Stimulated activated CD8-positive, alpha-beta memory T cell treated with anti-CD3 and anti-CD28 coated beads, Interleukin-15, amount 100 ng/mL, for 24 hours (primary cell): ENCODE measurements at places on chromosomes 11 and 22.

GRCh38 chr22:22720201-22720723, 75.8 kb downstream of the GGTLC2 start:
- no peak for DNase-seq

DNA sequence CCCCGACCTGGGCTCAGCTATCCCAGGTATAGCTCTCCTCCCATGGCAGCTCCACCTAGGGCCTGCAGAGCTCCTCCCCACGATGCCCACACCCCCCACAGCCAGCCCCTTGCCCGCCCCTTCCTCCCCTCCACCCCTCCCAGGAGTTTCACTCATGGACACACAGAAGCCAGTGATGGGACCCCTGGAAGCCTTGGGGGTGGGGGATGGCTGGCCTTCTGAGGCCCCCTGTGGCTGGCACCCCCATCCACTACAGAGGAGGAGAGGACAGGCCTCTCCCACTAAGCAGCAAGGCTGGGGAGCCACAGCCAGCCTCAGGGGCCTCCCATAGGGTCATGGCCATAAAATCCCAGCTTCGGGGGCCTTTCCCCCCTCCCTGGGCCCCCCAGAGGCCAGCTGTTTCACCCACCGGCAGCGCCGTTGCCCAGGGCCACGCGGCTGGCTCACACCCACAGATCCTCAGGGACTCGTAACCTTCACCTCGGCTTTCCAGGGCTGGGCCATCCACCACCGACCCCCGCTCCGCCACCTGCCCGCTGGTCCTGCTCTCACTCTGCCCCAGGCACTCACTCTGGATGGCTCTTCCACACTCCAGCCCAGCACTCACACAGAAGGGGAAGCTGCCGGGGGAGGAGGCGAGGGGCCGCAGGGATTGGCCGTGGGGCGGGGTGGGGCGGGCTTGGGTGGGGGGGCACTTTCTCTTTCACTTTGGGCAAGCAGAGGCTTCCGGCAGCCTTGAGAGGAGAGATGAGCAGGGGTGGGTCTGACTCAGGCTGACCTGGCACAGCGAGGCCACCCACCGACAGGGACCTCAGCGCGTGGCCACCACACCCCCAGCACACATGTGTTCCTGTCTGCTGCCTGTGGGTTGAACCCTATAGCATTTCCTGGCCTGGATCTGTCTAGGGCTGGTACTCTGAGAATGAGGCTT, 2.2 kb downstream of the SLC25A22 start:
- DNase-seq: peak; percentile 46

GRCh38 chr22:38850399-38850798, 6.6 kb upstream of the NPTXR start:
- DNase-seq: no peak

GRCh38 chr11:123145220-123145619, 49.8 kb downstream of the CLMP start:
- no peak for DNase-seq

GRCh38 chr11:46976182-46976854, 39.8 kb downstream of the CSTPP1 start:
- DNase-seq: no peak
